Upper lobe of right lung (tissue), 1 donor: ENCODE measurements at places on chromosomes 16 and 17. TPM values are rescaled to one million over a fixed set of nuclear protein-coding genes. Genes with fewer than 3 reads are reported as not detected.

Gene KIF2B
- not detected for total RNA-seq

Gene ATP2A3
- total RNA-seq = 44.4 TPM

Gene ABCA10
- 9.2 TPM for total RNA-seq

- no peak for DNase-seq
Measured at GRCh38 chr16:55571191-55571897, 4.9 kb downstream of the CAPNS2 start.

DNA sequence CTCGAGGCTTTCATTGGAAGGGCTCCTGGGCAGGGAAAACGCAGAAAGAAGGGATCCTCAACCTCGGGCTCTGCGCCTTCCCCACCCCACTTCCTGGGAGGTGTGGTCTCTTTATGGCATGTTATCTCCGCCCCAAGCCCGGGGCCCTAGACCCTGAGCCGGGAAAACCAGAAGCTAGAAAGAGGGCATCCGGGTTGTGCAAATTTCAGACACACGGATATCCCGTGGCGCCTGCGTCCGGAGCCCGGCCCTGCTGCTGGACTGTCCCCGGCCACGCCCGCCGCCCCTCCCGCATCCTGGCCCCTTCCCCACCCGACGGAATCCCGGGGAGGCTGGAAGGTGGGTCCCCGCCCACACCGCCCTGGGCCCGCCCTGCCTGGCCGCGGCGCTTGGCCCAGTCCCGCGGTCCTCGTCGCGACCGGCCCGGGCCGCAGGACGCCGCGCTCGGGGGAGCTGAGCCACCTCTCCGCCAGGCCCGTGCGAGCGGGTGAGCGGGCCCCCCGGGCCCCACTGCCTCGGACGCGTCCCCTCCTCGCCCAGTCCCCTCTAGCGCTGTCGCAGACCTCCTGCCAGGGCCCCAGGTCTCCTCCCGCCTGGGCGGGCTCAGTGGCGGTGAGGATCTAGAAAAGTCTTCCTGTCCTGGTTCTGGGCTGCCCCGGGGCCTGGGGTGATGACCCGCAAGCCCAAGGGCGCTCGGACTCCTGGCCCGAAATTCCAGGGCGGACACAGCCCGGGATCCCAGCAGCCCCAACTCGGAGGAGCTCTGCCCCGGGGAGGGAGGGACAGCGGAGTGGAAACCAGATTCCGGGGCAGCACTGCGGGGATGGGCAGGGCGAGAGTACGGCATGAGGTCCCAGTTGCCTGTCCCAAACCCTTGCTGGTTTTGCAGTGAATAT, at the start of gene SLC16A5:
SLC16A5 (plus strand) TSS at position 397 of the 896 bp plus-strand sequence. CDS start 5,683 bp downstream, outside the sequence.
- peak; percentile 98 for DNase-seq

DNA sequence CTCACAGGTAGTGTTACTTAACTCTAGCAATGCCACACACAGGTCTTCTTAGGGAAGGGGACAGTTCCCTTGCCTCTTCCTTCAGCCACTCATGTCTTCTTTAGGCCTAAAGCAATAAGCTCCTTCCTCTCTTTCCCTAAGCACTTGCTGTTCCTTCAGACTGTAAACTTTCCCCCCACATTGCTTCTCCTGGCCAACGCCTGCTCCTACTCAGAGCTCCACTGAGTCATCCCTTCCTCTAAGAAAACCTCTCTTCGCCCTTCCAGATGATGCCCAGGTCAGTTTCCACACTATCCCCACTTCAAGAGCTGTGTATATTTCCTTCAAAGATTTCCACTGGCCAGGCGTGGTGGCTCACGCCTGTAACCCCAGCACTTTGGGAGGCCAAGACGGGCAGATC, 12.5 kb upstream of the EPOP start:
- DNase-seq = no peak

- no peak for DNase-seq
Measured at GRCh38 chr17:66633317-66633965, 201.5 kb upstream of the CACNG5 start.

DNA sequence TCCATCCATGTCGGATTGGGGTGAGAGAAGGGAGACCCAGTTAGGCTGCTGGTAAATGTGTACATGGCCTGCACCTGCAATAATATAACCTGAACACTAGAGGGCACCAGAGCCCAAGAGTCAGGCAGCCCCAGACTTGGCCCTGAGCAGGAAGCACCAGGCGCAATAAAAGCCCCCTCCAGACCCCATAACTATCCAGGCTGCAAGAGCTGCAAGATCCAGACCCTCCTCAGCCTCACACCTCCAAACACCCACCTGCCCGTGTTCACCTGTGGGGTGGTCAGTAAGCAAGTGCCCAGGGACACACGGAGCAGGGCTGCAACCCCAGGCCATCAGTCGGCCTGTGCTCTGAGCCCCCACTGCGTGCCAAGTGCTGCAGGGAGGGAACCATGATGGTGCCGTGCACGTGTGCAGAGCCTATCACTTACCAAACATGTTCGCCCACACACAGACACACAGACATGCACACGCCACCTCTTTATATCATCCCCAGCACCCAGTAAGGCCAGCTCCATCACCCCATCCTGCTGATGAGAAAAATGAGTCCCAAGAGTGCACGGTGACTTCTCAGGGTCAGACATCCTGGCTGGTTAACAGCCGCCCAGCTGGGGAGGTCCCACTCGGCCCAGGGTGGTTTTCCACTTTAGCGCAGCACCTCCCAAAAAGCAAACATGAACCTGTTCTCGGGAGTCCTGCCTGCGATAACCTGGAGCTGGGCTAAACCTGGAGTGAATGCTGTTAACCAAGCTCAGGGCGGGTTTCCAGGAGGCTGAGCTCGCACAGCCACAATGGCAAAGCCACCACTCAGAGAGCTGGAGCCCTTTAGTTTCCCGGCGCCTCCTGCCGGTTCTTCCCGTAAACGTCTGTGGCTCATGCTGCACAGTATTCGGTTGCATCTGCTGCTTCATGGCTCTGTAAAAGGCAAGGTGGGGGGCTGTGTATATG, 439.8 kb downstream of the SOX9 start:
- DNase-seq = peak; percentile 88

DNA sequence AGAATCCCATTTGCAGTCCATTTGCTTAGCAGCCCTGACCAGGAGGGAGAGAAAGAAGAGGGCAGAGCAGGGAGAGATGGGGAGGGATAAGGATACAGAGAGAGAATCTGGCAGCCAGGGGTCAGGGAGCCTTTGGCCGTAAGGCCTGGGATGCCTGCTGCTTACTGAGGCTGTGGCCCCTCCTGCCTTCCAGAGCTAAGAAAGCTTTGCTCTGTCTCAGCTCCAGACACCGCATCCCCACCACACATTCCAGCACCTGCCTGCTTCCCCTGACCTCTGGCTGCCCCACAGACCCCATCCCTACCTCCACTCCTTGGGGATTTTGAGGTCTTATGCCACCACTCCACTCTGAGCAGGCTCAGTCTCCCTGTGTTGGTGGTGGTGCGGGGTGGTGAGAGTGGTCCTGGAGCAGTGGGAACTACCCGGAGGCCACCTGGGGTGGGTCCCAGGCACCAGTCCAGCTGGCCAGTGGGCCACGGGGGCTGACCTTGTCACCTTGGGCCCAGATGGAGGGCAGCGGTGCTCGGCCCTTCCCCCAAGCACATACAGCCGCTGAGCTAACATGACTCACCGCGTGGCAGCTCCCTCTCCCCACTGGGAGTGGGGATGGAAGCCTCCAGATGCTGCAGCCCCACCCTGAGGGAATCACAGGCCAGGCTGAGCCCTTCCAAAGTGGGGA, 58.3 kb downstream of the RAI1 start:
- DNase-seq = no peak
